ENCODE measurements at places on chromosomes 1 and 21.

GRCh38 chr21:35775778-35776544, 284.4 kb downstream of the SETD4 start:
- DNase-seq = no peak

GRCh38 chr1:164953815-164954214, 394.8 kb downstream of the PBX1 start:
- DNase-seq = no peak

DNA sequence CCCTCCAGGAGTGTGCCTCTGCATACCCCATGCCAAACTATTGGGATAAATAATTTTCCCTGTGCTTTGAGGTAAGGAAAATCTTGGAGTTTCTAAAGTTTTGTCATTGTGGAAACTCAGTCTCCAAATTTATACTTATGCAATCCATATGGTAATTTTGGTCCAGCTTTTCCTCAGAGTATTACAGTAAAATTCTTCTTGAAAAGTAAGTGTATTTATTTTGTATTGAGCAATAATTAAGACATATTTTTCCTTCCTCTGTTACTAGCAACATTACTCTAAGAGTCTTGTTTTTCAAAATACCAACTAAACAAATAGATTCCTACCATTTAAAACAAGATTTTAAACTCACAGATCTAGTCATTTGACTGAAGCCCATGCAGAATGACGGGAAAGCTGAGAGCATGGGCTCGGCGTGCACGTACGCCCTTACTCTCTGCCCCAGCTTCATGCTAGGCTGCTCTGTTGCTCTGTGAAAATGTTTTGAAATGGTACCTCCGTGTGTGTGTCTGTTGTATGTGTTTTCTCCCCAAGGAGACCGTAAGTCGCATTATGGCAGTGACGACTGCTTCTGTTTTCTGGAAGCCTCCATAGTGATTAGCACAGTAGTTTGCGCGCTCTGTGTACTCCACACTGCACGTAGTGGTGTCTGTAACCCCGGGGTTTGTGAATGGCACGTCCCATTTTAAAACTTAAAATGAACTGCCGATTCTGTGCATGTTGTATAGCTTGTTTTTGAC, 165.3 kb downstream of the SDCCAG8 start:
- no peak for DNase-seq

- DNase-seq = no peak
Observed at GRCh38 chr1:204363335-204364114, 3.8 kb upstream of the PLEKHA6 start.

GRCh38 chr21:45367402-45368351, 37.3 kb upstream of the COL18A1 start:
- DNase-seq = no peak

GRCh38 chr1:1374589-1374928, 448 bp downstream of the AURKAIP1 start:
- DNase-seq = no peak

DNA sequence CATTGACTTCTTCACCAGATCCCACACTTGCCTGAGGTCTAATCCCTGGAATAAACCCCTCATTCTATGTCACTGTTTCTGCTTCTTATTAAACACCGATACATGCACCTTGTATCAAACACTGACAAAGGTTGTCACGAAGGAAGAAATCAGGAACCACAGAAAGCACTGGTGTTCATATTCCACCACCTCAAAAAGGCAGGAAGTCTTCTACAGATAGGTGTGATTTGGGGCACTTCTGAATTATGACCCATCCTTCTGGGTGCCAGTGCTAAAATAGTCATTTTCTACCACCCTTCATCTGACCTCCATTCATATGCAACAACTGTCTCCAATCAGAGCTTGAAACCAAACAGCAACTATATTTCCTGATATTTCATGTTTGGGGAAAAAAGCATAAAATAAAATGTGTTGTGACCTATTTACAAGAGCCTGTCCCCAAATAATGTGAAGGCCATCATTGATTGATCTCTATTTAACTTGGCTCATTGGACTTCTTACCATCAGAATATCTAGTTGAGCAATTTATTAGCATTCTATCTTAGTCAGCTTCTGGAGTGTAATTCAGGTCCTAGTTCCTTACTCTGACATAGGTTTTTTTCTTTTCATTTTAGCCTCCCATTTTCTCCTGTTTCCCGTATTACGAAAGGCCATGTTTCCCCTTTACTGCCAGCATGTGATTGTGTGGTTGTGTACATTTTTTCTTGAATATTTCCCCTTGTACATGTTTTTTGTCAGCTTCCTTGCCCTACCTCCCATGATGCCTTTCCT, 43.1 kb downstream of the DUSP10 start:
- no peak for DNase-seq

GRCh38 chr1:185734929-185735700, 924 bp downstream of the HMCN1 start:
- DNase-seq = no peak

- no peak for DNase-seq
Observed at GRCh38 chr1:9308236-9308785, 15.6 kb downstream of the SPSB1 start.

DNA sequence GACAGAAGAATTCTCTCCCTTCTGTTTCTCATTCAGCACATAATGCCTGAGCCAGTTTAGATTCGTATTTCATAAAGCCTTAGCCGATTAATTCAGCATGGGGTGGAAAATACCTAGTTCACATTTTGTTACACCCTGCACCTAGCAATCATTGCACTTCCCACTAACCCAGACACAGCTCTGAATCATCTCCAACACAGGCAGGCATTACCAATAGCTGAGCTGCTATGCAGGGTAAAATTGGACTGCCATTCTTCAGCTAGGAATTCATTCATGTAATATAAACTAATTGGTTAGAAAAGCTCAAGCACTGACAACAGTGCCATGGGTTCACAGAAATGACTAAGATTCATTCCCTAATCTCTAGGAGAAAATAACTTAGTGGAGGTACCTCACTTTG, 26.9 kb upstream of the NKAIN1 start:
- no peak for DNase-seq

DNA sequence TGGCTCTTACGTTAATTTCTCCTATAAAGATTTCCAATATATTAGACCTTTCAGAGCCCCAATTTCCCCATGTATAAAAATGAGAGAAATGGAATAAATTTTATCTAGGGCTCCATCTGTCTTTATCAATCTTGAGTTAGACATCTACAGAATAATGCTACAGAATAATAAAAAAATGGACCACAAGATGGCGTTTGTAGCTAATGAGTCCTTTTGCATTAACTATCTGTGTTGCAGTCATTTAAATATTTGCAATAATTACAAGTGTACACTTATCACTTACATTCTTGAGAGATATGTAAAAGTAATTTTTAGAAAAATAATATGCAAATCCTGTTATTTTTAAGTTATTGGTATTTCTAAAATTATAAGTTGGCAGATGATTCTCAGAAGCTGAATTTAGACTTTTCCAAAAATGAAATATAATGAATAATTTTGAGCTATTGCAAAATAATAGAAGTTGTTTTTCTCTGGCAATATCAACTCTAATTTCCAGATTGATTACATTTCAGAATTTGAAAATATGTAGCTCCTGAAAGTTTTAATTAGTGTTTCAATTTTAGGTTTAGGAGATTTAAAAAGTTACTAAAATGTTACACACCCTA, 87.7 kb downstream of the SNX7 start:
- no peak for DNase-seq

GRCh38 chr1:172486805-172487454, 43.1 kb upstream of the PIGC start:
- no peak for DNase-seq

- no peak for DNase-seq
Observed at GRCh38 chr1:210541680-210542358, 213.1 kb downstream of the HHAT start.

DNA sequence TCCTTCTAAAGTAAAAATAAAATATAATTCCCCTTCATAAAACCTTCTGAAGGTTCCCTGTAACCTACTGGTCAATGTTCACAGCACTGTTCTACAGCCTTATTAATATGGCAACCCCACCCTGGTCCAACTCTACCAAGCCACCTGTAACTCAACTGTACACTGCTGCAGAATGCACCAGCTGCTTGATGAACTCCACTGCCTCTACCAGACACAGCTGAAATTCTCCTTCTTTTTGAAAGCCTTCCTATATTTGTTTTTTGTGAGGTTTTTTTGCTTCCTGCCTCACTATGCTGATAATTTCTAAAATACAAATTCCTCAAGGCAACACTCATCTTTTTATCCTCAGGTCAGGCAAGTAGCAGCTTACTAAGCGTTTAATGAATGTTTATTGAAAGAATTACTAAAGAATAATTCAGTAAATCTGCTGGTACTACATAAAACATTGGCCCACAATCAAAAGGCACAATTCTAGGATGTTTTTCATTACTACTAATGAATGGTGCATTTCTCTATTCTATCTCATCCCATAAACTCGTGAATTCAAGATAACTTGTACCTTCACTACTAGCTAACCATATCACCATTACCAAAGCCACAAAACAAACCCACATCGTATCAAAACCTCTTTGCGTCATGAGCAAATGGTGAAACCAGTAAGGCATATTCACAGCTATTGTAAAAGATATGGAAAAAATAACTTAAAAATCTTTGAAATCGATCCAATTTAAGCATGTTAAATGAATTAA, 2.4 kb downstream of the SSX2IP start:
- no peak for DNase-seq

DNA sequence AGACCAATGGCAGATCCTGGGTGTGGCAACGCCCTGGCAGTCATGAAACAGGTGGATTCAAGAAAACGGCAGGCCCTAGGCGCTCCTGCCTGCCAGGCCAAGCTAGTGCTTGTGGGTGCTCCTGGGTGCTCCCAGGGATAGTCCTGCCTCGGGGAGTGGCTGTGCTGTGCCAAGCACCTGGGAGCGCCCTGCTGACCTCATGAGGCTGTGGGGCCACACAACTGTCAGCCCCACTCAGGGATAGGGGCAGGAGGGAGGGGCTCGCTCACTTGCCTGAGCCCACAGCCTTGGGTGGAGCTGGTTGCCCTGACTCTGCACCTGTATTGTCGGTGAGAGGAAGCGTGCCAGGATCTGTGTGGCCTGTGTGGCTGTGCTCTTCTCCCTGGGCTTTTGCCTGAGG, 9.4 kb downstream of the SNAP47 start:
- no peak for DNase-seq

GRCh38 chr1:181905944-181906597, 155.4 kb downstream of the ZNF648 start:
- DNase-seq = no peak

DNA sequence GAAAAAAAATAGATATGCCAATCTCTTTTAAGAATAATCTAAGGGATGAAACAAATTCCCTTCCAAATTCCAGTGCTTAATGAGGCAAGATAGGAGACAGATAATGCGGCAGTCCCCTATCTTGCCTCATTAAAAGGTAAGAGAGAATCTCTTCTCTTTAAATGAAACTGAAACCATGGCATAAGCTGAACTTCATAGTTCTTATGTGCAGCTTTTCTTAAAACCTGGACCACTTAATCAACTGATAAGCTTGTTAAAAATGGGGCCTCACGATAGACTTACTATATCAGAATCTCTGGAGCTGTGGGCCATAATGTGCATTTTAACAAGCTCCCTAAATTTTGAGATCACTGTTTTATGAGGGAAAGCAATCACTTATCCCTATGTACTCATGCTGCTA, 79.2 kb downstream of the NIBAN1 start:
- DNase-seq = no peak

DNA sequence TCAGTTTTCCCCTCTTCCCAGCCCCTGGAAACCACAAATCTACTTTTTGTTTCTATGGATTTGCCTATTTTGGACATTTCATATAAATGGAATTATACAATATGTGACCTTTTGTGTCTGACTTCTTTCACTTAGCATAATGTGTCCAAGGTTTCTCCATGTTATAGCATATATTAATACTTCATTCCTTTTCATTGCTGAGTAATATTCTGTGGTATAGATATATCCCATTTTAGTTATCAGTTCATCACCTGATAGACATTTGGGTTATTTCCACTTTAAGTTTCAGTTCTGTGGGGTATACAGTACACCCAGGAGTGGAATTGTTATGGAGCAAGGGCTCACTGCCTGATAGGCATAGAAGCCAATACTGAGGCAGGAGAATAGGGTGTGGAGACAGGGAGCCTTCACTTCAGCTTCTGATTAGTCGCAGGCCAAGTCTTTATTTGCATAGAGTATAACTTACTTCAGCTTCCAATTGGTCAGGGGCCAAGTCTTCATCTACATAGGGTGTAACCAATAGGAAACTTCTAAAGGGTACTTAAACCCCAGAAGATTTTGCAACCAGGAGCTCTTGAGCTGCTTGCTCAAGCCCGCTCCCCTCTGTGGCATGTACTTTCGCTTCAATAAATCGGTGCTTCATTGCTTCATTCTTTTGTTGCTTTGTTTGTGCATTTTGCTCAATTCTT, 8.3 kb upstream of the NVL start:
- DNase-seq = no peak

DNA sequence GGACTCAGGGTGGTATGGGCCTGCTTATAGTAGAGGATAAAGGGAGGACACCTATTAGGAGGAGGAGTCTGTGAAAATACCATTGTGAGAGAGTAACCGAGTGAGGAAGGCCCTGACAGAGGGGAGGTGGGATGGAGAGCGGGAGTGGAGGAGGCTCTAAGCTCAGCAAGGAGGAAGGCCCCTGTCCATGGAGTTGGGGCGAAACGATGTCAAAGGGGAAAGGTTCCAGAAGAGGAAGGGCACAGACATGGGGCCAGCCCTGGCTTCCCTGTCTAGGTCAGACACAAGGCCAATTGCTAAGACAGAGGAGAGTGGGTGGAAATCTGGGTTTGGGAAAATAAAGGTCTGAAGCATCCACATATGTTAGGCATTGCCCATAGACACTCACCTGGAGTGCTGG, 44.2 kb downstream of the ELK4 start:
- DNase-seq = no peak

DNA sequence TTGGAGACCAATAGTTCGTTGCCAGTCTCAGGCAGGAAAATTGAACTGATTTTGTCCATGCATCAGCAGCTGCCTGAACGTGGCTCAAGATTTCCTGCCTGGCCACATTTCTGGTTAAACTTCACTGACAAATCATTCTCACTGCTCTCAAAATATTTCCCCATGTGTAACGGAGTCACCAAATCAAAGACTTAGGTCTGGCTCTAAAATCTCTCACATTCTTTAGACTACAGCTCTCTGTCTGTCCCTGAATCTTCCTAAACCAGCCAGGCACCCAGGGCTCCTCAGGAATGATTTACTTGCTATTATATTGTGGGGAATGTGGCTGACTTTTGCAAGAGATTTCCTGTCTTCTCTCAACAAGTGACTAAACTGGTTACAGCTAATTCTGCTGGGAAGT, 49.2 kb upstream of the GJA8 start:
- DNase-seq = no peak

DNA sequence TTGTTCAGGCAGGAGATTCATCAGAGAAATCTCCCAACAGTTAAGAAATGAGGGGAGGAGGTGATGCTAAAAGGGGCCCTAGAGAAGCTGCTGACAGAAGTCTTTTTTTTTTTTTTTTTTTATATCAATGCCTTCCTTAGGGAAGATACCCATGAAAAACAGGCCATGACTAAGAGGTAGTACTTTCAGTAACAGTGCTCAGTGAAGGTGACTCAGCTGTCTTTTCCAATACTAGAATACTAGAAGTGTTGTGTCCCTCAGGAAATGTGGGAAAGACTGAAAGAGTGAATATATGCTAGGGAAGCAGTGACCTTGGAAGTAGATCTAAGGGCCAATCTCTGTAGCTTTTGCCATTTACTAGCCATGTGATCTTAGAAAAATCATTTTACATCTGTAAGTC, 52.4 kb upstream of the SLFNL1 start:
- no peak for DNase-seq

- DNase-seq = no peak
Observed at GRCh38 chr1:25805863-25806225, 5.9 kb downstream of the SELENON start.

- DNase-seq = no peak
Observed at GRCh38 chr1:199821029-199821779, 206.3 kb upstream of the NR5A2 start.

- DNase-seq = no peak
Observed at GRCh38 chr1:234986750-234987414, 141.8 kb downstream of the TOMM20 start.
